ENCODE measurements at places on chromosomes 5 and 9.

- no peak for DNase-seq
Observed at GRCh38 chr5:73945505-73945904, 319.5 kb downstream of the ARHGEF28 start.

DNA sequence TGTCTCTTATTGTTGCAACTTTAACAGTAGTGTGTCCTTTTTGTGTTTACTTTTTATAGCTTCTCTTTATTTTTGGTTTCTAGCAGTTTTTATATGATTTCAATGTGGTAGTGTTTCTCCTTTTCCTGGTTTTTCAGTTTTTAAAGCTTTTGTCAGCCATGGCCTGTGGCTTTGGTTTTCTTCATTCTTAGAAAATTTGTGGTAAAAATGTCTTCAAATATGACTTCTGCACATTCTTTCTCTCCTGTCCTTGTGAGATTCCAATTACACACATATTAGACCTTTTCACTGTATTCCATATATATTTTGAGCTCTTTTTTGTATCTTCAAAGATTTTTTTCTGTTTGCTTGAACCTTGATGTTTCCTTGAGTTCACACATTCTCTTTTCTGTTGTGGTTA is 180.5 kb downstream of the CNTLN start:
- DNase-seq = no peak

GRCh38 chr9:105672711-105673234 is 10.5 kb downstream of the TAL2 start:
- DNase-seq = no peak

- DNase-seq = no peak
Observed at GRCh38 chr5:74919487-74919886, 53.3 kb upstream of the FAM169A start.

- no peak for DNase-seq
Observed at GRCh38 chr5:37184748-37185364, 64.3 kb downstream of the CPLANE1 start.

DNA sequence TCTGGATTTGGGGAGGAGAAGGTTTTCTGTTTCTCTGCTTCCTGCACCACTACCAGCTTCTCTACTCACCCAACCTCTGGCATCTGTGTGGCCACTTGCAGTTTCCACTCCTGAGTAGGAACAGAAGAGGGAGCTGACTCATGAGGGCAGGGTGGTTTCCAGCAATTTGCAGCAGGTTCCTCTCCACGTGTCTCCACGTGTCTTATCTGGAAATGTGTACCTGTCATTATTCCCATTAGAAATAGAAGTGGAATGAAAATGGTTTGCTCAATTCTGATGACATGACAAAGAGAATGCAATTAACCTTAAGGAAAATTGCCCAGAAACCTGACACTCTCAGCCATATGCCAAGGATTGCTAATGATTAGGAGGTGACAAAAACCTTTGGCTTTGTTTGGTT is 33.0 kb downstream of the EGFLAM start:
- DNase-seq = no peak

DNA sequence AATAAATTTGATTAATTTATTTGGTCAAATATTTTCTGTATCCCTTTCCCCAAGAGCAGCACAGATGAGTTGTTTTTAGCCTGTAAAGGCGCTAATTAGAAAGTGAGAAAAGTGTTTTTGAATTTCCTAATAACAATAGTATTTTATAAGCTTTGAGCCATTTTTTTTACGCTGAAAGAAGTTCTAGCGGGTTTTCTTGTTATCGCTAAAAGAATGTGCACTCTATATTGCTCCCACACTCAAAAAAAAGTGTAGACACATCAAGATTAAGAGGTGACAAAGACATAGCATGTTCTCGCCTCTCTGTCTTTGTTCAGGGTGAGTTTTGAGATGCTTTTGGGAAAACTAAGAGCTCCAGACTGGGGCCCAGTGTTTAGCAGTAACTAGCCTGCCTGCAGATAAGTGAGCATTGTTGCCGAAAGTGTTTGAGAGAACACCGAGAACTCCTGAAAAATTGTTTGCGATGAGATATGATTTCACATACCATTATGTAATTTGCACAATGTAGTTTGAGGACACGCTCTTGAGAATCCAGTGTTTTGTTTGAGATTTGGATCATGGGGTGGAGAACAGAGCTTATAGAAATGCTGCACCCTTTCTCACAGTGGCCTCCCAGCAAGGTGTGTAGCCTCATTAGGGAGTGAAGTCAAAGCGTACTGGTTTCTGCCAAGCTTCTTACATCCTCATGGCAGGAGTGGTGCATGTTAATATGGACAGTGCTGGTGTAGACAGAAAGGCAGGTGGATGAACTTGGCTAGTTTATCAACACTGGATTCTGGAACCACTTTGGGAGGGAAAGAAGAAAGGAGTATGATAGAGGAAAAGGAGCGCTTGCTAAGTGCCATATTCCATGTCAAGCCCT is 1.5 kb downstream of the F2R start:
- DNase-seq = no peak

- no peak for DNase-seq
Observed at GRCh38 chr9:115437418-115437817, 319.5 kb upstream of the TNC start.

GRCh38 chr9:135607401-135608293 is 31.7 kb downstream of the GLT6D1 start:
- DNase-seq = no peak

DNA sequence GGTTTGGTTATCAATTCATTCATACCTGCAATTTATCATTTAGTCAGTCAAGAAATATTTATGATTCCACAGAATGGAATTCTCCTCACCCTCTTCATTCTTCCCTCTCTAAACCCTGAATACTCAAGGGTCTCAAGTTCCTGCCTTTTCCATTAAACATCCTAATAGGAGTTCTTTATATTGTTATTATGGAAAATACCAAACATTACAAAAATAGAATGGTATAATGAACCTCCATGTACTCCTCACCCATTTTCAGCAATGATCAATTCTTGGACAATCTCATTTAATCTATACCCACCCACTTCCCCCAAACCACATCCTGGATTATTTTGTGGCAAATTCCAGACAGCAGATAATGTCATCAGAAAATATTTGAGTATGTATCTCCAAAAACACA is 74.5 kb downstream of the ADAMTS12 start:
- DNase-seq = no peak

DNA sequence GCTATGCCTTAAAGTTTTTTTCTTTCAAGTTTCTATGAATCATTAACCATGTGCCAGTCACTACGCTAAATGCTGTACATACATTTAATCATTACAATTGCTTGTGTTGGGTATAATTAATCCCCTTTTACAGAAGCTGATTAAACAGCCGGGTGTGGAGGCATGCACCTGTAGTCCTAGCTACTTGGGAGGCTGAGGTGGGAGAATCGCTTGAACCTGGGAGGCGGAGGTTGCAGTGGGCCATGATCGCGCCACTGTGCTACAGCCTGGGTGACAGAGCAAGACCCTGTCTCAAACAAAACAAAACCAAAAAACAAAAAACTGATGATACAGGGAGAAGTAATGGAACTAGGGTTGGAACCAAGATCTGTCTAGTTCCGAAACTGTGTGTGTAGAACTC is 1.2 kb upstream of the UBE2R2 start:
- DNase-seq = no peak

- no peak for DNase-seq
Observed at GRCh38 chr5:176527246-176528222, 9.7 kb downstream of the RNF44 start.

DNA sequence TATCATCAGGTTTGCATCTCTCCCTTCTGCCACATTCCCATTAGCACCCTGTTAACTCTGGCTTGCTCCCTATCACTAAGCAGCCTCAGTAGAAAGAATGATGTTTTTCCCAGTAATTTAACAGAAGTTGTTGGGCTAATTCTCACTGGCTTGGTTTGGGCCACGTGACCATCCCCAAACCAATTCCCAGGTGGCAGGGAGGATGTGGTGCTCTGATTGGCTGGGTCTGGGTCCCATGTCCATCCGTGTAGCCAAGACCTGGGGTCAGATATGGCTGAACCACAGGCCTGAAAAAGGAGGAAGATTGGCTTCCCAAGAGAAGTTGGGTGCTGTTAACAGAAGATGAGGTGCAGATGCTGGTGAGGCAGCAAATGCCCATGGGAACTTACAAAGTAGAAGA is 122.0 kb downstream of the BOD1 start:
- no peak for DNase-seq

- DNase-seq = no peak
Observed at GRCh38 chr9:110814159-110814558, 145.6 kb downstream of the MUSK start.

GRCh38 chr5:92917044-92917443 is 664.0 kb downstream of the NR2F1-AS1 start:
- no peak for DNase-seq

DNA sequence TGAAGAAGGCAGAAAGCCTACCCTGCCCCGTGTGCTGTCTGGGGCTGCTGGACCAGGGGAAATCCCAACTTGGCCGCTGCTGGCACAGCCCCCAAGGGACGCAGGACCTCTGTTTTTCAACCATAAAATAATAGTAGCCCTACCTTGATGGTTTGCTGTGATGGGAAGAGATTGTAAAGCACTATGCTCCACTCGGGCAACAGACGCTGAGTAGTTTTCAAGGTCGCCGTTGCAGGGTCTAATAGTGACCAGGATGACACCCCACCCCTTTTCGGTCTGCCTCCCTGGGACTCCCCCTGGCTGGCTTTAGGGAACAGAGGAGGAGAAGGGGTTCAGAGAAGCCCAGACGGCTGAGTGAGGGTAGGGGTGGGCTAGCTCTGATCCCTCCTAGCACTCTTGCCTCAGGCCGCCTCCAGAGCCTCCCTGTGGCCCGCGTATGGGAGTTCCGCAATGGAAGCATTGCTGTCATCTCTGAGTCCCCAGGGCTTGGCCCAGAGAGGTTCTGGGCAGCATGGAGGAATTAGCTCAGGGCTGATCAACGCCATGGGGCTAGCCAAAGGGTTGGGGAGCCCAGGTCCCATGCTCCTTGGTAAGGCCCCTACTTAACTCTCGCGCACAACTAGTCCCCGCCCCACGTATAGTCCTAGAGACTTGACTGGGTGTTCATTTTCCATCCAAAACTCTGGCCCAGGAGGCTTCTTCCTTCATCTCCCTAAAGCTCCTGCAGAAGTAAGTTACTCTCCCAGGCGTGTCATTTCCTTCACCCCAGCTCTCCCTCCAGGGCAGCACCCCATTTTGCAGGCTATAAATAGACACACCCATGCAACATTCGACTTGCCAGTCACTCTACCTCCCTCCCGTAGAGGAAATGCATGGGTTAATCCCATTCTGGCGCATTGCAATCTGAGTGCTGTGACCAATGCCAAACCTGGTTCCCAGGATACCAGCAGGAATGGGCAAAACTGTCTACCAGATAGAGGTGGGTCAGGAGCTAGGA is 1.1 kb upstream of the IRF1 start:
- DNase-seq = no peak

DNA sequence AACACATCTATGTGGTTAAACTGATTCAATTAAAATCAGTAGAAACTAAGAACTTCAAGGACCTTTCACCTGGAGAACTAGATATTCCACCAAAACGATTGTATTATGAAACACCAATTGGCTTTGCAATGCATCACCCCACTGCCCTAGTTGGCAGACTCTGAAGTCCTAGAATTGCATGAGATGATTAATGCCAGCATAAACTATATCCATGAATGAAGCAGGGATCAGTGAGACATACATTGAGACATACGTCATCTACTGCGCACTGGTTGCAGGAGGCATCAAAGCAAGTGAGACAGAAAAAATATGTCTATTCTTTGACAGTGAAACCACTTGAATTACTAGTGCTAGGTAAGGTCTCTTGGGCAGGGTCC is 9.7 kb upstream of the ZNF354A start:
- no peak for DNase-seq

DNA sequence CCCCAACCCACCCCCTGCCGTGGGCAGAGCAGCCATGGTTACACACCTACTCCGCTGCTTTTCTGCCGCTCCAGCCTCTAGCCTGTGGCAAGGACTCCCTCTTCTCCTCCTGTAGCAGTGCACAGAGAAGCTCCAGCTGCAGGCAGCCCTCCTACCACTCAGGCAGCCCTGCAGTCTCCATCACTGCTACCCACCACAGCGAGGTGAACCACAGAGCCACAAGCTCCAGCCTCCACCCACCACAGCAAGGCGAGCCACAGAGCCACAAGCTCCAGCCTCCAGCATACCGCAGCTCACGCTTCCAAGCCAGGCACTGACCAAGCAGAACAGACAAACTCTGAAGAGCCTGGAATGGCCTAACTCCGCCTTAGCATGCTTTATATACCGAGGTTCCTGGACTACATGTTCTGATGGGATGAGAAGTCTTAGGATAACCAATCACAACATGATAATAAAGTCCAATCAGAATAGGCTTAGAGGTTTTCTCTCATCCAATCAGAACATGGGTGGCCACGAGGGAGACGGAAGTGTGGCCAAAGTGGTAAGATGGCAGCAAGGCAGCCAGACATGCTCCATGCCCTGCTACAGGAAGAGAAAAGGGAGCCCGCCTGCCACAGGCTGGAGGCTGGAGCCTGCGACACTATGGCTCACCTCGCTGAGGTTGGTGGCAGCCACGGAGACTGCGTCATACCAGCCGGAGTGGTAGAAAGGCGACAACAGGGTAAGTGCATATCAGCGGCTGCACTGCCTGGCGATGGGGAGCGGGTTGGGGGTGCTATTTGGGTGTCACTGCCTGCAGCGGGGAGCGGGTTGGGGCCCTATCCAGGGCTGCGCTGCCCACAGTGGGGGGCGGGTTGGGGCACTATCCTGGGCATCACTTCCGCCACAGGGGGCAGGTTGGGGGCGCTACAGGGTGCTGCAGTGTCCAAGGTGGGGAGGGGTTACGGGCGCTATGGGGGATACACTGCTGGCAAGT is 75.8 kb upstream of the PCAT7 start:
- no peak for DNase-seq

GRCh38 chr5:10668697-10669096 is 92.3 kb downstream of the DAP start:
- no peak for DNase-seq

- DNase-seq = no peak
Observed at GRCh38 chr9:93646640-93647178, 70.3 kb downstream of the PHF2 start.

GRCh38 chr5:152607401-152608160 is 202.5 kb upstream of the NMUR2 start:
- DNase-seq = no peak

DNA sequence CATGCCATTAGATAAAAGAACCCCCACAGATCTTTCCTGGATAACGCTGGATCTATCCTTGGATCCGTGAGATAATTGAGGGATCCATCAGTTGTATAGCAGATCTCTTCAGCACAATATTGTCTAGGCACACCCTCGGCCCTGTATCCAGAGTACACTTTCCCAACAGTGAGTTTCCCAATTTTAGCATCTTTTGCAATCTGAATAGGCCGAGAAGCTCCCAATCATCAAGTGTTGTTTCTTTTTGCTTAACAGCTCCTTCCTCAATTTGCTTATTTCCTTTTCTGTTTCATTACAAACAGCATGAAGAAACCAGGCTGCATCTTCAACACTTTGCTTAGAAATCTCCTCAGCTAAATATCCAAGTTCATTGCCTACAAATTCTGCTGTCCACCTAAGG is 4.4 kb upstream of the SPTLC1 start:
- no peak for DNase-seq

GRCh38 chr5:31939151-31939550 is 235.0 kb downstream of the GOLPH3 start:
- no peak for DNase-seq
